ENCODE measurements at places on chromosomes 2 and 18. TPM values are rescaled to one million over a fixed set of nuclear protein-coding genes. Genes with fewer than 3 reads are reported as not detected.

GRCh38 chr2:237141571-237142051 lies 55.9 kb downstream of the COPS8 start:
- ATAC-seq: peak; percentile 96

DNA sequence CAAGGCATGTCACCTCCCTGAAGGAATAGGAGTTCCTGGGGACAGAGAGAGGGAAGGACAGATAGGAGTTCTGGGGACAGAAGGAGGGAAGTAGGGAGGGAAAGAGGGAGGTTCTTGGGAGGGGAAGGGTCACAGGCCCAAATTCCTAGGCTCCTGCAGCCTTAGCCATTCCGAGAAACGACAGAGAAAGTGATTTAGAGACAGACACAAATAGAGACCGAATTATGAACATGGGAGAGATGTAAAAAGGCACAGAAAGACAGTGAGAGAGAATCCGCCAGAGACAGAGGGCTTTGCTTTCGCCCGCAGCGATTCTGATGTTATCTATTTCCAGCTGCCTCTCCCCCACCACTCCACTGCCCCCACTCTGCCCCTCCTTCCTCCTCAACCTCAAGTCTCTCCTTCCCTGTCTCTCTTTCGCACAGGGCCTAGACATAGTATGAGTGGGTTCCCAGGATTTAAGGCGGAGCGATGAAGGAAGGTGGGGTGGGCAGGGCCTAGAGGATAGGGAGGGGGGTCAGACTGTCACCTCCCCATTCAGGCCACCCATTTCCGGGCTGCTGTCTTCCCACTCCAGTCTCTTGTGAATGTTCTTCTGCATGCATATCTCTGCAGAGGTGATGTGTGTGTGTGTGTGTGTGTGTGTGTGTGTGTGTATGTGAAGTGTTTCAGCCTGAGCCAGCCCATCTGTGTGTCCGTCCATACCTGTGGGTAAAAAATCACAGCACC lies 3.3 kb upstream of the WNT6 start:
- ATAC-seq: no peak

DNA sequence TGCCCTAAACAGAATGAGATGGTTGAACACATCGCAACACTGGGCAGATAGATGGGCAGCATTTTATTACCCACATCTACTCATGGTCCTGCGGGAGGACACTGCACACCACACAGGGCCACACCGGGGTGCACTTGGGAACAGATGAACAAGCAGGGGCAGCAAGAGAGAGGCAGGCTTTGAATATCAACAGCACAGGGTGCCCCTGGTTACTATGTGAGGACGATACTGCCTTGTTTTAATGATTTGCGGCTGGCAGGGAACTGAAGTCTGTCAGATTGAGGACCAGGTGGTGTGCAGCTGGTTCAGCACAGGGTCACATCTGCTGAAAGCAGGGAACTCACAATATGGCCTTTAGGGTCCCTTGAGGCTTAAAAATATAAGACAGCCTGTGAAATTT lies 195.7 kb downstream of the PIEZO2 start:
- ATAC-seq: peak; percentile 72

GRCh38 chr18:22741318-22741717 lies 191.8 kb upstream of the RBBP8 start:
- no peak for ATAC-seq

- ATAC-seq: no peak
These were observed 39.9 kb upstream of the SP3 start for GRCh38 chr2:174004905-174005605.

GRCh38 chr2:19235308-19235707 lies 123.1 kb downstream of the OSR1 start:
- no peak for ATAC-seq

The ZC3H6 gene
- total RNA-seq: 7.1 TPM

The ALPG gene
- total RNA-seq: not detected

All from motor neuron (in vitro differentiated cells).